ENCODE measurements at places on chromosomes 1 and 21. TPM values are rescaled to one million over a fixed set of nuclear protein-coding genes. Genes with fewer than 3 reads are reported as not detected.

Gene ESRRG
- total RNA-seq = under 0.01 TPM

Gene STUM
- total RNA-seq = not detected

Gene OR2W3
- not detected for total RNA-seq

Gene BCL2L15
- not detected for total RNA-seq

Gene PLEKHN1
- total RNA-seq = 1.8 TPM

Gene MTR
- total RNA-seq = 20.8 TPM

Gene TMOD4
- not detected for total RNA-seq

Gene TCHHL1
- total RNA-seq = not detected

Gene ERG
- total RNA-seq = not detected

Gene RIPPLY3
- total RNA-seq = 0.29 TPM

Gene CA14
- not detected for total RNA-seq

Gene MYOM3
- total RNA-seq = not detected

Gene OR2G6
- not detected for total RNA-seq

Gene COL18A1
- 27.8 TPM for total RNA-seq
